Lower lobe of right lung (tissue), 2 donors: ENCODE measurements at places on chromosomes 16 and 17.

- DNase-seq, result peak; percentile 4
These were observed 11.4 kb downstream of the UNK start for GRCh38 chr17:75795820-75796607.

DNA sequence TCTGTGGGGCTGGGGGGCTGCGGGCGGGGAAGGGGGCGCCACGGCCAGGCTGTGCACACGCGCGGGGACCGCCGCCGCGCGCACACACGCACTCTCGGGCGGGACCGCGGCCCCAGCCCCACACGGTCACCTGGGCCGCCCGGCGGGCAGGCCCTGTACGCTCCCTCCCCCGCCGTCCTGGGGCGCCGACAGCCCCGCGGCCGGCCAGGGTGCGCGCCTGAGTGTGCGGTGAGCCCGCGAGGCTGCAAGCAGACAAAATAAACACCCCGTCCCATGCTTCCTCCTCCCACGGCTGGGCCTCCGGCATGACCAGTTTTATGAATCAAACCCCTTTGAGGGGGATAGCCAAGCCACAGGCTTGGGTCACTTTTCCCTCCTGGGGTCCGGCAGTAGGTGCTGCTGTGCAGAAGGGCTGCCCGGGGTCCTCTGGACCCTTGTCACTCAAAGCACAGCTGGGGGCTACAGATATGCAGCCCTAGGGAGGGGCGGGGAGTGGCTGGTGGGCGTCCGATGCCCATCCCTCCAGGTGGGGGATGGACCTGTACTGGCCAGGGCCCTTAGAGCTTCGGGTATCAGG lies 441 bp downstream of the VASN start:
- DNase-seq, result no peak

DNA sequence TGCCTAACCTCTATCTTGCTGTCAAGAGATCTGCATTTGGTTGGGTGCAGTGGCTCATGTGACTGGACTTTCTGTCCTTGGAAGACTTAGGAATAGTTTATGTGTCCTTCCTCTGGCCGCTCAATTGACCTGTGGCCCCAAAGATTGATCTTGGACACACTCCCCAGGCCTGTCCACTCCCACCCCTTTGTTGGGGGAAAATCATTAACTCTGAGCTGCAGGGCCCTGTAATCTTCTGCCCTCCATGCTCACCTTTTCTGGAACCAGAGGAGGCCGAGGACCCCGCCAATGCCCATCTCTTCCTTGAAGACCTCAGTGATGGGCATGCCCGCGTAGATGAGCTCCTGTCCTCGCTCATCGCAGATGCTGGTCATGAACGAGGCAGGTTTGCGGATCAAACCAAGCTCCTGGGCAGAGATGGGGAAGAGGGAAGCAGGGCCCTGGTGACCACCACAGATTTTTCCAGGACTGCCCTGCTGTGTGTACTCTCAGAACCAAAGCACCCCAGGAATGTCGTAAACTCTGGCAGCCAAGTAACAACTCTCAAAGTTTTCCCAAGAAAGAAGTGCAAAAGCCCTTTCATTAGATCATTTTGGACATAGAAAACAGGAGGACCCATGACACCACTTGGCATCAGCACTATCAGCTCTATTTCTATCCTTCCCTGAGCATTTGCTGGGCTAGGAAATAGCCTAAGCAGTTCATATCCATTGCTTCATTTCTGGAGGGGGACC lies 8.5 kb upstream of the KLHL11 start:
- DNase-seq, result no peak

DNA sequence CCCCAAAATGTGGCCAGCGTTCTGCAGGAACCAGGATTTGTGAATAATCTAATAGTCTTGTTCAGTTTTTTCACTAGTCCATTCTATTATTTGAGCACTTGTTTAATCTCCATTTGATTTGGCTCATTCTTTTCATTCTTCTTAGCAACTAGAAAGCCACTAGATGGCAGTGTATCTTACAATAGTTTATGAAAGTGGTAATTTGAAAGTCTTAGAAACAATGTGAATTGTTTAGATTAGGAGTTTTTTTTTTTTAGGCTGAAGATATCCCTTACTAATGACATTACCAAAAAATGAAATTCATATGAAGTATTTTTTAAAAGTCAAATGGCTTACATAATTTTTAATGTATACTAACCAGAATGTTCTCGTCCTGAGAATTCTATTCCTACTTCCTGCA lies 6.7 kb downstream of the ERI2 start:
- DNase-seq, result no peak

- no peak for DNase-seq
These were observed 16.9 kb downstream of the STXBP4 start for GRCh38 chr17:54985476-54985875.

DNA sequence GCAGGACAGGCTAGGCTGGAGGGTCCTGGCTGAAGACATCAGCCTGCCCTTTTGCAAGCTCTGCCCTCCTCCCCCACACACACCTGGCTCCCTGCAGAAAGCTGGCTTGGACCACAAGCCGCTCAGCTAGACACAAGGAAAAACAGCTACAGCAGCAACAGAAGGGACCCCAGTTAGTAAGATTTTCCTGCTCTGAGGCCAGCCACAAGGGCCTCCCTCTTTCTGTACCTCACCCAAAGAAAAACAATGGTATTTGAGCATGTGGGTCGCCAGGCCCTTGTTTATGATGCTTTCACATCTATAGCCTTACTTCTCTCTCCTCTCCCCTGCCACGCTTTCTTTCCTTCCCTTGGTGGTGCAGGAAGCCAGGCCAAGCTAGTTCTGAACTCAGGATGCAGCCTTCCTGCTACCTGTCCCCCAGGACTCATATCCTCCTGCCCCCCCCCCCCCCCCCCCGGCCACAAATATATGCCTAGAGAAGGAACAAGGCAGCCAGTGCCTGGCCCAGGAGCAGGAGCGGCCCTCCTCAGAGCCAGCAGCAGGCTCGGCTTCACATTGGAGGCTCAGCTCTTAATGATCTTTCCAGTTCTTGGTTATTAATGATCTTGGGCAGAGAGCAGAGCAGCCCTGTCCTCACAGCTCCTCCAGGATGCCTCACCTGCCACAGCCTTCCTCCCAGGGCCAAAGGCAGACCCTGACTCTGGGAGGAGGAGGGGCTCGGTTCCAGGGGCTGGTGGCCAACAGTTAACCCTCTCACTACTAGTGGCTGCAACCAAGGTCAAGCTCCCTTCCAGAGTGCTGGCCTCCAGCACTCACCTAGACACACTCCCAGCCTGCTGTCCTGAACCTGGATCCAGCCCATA lies 19.5 kb downstream of the GRIN2C start:
- DNase-seq, result no peak

DNA sequence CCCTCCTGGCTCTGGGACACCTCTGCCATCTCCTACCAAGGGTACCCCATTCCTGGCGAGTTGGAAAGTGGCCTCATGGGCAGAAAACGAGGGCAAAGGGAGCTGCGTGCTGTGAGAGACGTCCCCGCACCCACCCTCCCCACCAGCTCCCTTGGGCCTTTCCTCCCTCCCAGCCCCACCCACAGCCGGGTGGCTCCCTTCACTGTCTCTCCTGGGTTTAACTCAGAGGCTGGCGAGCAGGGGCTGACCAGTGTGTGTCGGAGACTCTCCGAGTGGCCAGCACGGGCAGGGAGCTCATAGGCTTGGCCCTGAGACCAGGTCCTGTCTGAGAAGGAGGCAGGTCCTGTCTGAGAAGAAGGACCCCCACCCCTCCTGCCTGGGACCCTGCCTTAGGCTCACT lies 26.1 kb downstream of the METRNL start:
- no peak for DNase-seq

- DNase-seq, result no peak
These were observed 8.9 kb upstream of the DNAJA2 start for GRCh38 chr16:46982335-46982734.

GRCh38 chr17:39573447-39574298 lies 34.0 kb downstream of the NEUROD2 start:
- peak; percentile 73 for DNase-seq

DNA sequence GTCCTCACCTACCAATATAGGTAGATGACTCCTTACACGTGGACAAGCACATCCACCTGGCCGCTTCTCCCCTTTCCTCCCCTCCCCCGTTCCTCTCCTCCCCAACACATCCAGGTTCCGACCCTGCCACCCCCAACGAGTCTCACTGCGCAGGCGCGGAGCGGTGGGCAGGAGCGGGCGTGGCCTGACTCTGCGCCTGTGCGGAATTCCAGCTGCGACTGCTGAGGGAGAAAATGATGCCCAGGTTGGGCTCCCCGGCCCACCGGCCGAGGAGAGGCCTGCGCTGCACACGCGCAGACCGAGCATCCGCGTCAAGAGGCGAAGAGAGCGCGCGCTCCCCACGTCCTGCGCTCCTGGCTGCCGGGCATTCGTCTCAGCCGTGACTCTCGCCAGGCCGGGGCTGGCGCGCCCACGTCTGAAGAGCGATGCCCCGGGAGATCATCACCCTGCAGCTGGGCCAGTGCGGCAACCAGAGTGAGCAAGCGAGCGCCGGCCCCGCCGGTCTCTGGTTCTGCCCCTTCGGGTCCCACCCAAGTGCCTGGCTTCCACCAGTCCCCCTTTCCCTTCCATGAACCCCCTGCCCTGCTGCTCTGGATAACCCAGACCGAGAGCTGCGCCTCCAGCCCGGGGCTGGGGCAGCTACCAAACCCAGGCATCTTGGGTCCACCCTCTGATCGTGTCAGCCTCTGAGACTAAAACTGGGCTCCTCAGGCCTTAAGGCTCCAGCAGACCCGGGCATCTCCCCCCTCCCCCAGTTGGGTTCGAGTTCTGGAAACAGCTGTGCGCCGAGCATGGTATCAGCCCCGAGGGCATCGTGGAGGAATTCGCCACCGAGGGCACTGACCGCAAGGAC lies at the start of gene TUBG2:
Gene TUBG2 (plus strand): TSS at position 206 of the 853 bp plus-strand sequence. CDS start 220 bp downstream, at position 426.
- peak; percentile 88 for DNase-seq

DNA sequence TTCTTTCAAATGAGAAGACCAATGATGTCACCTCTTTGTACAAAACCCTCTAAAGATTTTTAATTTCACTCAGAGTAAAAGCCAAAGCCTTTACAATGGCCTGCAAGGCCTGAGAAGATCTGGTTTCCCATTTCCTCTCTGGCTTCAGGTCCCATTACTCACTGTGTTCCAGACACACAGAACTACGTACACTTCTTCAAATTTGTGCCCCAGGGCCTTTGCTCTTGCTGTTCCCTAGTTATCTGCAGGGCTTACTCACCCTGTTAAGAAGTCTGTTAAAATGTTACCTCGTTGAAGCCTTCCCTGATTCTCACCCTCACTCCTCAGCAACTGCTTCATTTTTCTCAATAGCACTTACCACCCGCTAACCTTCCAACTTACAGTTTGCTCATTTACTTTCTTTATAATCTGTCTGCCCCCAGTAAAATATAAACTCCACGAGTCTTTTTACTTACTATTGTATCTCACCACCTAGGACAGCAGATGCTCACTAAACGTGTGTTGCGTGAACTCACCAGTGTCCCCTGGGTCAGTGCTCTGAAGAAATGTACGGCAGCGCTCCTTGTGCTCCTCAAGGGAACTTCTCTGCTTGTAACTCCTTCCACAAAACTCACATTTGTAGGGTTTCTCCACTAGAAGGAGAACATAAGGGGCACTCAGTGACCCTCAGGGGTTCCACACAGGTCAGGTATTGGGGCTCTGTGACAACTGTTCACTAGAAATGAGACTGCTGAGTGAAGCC lies 50.2 kb downstream of the GRB7 start:
- DNase-seq, result no peak

- DNase-seq, result no peak
These were observed 4.7 kb downstream of the ACD start for GRCh38 chr16:67655363-67655762.

DNA sequence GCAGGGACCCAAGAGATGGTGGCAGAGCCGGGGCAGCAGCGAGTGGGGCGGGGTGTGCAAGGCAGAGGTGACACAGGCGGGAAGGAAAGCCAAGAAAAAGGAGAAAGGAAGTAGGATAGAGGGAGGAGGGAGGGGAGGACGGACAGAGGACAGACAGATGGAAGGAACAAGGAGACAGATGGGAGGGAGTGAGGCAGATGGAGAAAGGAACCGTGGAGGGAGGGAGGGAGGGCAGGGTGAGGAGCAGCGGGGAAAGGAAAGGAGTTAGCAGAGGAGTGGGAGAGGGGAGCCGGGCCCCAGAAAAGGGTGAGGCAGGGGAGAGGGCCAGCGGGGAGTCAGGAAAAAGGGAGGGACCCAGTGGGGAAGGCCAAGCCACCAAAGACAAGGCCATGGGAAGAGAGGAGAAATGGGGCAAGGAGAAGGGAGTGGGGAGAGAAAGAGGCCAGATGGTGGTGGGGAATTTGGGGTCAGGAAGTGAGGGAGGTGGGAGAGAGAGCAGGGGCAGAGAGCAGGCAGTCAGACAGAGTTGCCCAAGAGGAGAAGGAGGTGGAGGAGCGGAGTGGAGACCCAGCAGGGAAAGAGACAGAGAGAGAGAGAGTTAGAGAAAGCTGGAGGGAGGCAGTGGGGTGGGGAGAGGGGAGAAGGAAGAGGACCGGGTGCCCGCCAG lies 13.2 kb upstream of the ASGR1 start:
- DNase-seq, result peak; percentile 22

- DNase-seq, result no peak
These were observed 346.0 kb downstream of the PMP22 start for GRCh38 chr17:14919094-14919493.

DNA sequence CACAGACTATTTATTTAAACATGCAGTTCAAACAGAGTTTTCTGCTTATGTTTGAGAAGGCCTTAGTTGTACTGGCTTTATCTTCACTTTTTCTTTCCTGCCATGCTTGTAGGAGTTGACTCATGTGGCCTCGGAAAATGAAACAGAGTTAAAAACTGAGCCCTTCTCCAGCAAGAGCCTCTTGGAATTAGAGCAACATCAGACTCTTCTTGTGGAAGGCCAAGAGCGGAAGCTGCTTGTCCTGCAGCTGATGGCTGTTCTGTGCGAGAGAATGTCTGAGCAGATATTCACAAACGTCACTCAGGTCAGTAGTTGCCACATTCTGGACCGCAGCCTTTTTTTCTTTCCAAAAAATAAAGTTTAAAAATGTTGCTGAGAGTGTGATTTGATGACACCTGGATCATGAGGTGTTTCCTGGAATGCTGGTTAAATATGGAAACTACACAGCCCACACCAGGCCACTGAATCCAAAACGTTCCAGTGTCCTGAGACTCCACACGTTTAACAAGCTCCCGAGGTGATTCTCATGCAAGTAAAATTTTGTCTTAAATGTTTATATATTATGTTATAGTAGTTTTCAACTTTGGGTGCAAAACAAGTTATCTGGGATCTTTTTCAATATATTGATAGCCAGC lies 65.9 kb downstream of the TANGO6 start:
- DNase-seq, result no peak

DNA sequence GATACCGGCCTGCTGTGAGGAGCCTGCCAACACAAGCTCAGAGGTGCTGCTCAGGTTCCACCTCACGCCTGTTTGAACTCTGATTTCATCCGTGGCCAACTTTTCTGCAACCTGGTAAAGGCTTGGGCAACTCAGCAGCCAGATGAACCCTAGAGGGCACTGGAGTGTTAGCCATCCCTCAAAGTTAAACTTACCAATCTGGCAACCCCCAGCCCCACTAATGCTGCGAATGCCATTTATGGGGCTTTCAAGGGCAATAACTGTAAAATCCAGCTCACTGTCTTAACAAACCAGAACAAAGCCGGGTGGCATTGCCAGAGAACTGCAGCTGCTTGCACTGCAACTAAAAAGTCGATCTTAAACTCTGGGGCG lies 105.5 kb downstream of the AXIN2 start:
- DNase-seq, result no peak

GRCh38 chr17:80596760-80597608 lies 52.3 kb downstream of the RPTOR start:
- DNase-seq, result no peak

GRCh38 chr17:34465789-34466188 lies 102.8 kb upstream of the CCL1 start:
- no peak for DNase-seq
